Caco-2 (cell line): ENCODE measurements at places on chromosomes 13 and 19. TPM values are rescaled to one million over a fixed set of nuclear protein-coding genes. Genes with fewer than 3 reads are reported as not detected.

DNA sequence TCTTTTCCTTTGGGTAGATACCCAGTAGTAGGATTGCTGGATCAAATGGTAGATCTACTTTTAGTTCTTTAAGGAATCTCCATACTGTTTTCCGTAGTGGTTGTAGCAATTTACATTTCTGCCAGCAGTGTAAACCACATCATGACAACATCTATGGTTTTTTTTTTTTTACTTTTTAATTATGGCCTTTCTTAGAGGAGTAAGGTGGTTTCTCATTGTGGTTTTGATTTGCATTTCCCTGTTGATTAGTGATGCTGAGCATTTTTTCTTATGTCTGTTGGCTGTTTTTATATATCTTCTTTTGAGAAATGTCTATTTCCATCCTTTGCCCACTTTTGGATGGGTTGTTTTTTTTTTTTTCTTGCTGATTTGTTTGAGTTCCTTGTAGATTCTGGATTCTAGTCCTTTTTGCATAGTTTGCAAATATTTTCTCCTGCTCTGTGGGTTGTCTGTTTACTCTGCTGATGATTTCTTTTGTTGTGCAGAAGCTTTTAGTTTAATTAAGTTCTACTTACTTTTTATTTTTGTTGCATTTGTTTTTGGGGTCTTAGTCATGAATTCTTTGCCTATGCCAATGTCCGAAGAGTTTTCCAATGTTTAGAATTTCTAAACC, 38.8 kb downstream of the TDRD3 start:
- H3K4me1 ChIP-seq: no peaks in the 10 kb centered on the region
- no peaks in the 10 kb centered on the region for H3K36me3 ChIP-seq
- no peak overlapping the region for H3K27ac ChIP-seq
- no peak overlapping the region for H3K4me3 ChIP-seq
- no peak for DNase-seq

DNA sequence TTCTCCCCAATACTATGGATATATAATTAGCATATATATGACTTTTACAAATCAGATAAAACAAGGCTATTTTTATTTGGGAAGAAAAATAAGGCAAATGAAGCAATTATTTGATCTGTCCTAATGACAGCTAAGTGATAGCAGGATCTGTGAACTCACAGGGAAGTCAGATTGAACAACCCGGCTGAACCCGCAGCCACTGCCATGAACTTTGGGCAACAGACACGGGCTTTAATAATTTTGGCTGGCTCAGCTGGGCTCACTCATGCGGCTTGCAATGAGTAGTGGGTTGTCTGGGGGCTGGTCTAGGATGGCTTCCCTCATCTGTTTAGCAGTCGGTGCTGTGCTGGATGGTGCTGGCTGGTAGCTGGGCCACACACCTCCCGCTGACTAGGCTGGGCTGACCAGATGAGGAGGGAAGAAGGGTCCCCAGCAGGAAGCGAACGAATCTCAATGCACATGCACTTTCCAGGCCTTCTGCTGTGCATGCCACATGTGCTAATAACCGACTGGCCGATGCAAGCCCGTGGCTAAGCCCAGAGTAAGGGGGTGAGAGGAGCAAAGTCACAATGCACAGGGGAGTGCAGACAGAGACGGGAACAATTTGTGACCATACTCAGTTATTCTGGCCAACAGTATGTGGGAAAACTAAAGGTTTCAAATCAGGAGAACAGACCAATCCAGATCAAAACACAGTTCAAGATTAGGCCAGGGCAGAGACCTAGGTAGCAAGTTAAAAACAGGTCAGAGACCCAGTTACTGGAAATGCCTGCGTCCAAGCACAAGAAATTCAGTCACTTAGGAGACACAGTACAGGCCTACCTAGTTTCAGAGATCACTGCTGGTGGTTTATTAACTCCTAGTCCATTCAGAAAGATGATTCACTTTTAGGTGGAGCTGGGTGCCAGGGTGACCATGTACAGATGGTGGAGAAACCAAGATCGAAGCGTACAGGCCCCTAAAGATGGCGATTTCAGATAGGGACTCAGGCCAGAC, 22.3 kb downstream of the CRYL1 start:
- H3K27me3 ChIP-seq: no peaks in the 10 kb centered on the region
- H3K27ac ChIP-seq: no peak overlapping the region
- no peak for DNase-seq
- H3K4me1 ChIP-seq: peaks cover 13% of the 10 kb centered on the region; the same call in 1 of the 2 replicates

DNA sequence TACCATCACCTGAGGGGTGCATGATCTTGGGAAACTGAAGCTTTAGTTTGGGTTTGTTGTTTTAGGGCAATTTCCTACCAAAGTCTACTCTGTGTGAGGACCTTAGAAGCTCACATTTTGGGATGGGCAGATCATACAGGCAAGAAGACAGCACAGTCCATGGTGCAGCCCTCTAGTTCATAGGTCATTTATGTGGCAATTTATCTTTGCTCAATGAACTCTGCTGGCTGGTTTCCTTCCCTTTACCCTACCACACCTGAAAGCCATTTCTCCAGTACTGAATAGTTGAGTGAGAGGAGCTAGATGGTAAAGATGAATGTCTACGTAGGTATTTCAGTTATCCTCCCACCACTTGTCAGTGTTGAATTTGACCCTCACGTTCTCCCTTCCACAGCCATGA, 87.5 kb upstream of the KLF12 start:
- DNase-seq: peak; percentile 4
- no peaks in the 10 kb centered on the region for H3K27me3 ChIP-seq
- no peak overlapping the region for H3K27ac ChIP-seq

The NOTCH3 gene
- 53.5 and 60.6 TPM in 2 replicates for total RNA-seq

GRCh38 chr13:21383090-21383489, 76.0 kb downstream of the ZDHHC20 start:
- peaks cover 1% of the 10 kb centered on the region; the same call in 1 of the 2 replicates for H3K36me3 ChIP-seq
- H3K4me3 ChIP-seq: no peak overlapping the region
- no peak for DNase-seq
- H3K27ac ChIP-seq: no peak overlapping the region
- no peaks in the 10 kb centered on the region for H3K27me3 ChIP-seq

DNA sequence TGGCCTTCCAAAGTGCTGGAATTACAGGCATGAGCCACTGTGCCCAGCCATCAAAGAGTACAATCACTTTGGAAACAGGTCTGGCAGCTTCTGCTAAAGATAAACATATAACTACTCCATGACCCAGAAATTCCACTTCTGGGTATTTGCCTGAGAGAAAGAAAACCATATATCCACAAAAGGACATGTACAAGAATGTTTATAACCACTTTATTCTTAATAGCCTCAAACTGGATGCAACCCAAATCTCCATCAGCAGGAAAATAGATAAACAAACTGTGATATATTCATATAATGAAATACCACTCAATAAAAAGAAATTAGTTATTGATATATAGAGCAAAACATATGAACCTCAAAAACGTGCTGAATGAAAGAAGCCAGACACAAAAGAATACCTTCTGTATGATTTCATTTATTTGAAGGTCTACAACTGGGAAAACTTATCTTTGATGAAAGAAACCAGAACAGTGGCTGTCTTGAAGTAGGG, 40.5 kb downstream of the TEX26 start:
- H3K27ac ChIP-seq: no peak overlapping the region
- H3K27me3 ChIP-seq: no peaks in the 10 kb centered on the region
- H3K4me3 ChIP-seq: no peak overlapping the region
- peaks cover 28% of the 10 kb centered on the region for H3K4me1 ChIP-seq

GRCh38 chr19:31497709-31498108, 148.5 kb upstream of the TSHZ3 start:
- H3K27me3 ChIP-seq: no peaks in the 10 kb centered on the region
- no peaks in the 10 kb centered on the region for H3K36me3 ChIP-seq
- no peak overlapping the region for H3K4me3 ChIP-seq
- H3K27ac ChIP-seq: no peak overlapping the region
